CD4-positive, alpha-beta T cell treated with Interleukin-4 for 1 hour (primary cell): ENCODE measurements at places on chromosomes 7 and 10.

DNA sequence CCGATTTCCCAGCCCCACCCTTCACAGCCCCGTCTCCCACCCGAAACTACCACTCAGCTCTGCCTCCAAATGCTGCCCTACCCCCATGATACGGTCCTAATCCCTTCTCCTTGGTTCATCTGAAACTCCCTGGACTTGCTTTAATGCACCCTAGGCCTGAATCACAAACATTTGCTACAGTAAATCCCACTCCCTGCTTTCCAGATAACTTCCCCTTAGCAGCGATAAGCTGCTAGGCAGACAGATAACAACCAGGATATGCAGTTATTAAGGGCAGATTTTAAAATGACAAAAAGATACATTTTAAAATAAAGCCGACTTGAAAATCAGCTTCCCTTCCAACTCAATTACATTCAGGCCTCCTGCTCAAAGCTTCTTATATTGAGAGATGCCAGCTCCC is 514.7 kb downstream of the GRID1 start:
- no peak for DNase-seq

DNA sequence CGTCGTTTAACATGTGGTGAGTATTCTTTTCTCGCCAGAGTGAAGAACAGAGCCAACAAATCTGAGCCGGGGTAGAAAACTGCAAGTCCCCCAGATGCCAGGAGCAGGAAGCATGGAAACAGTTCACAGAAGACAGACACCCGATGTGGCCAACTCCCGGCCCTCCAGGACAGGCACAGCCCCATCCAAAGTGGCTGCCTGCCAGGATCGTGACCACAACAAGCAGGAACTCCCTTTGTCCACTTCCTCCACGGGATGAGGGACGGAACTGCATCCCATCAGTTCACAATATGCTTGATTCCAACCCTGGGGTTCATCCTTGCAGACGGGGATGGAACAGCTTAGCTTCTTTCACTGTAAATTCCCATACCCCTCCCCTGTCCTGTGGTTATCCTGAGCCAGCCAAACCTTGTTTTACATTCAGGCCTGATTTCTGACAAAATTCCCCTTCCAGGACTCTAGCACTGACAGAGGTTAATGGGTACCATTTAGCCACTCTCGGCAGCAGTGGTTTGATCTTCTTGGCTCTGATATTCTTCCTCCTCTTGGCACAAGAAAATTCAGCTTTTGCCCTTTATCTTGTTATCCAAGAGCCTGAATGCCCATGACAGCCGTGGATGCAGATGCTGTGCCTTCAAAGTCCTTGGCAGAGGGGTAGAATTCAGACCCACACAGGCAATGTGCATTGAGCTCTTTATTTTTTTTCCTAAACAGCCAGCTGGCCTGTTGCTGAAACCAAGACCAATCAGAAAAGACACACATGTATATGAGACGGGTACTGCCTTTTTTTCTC is 105.5 kb upstream of the FAM204A start:
- no peak for DNase-seq

GRCh38 chr10:124640538-124641231 is 103.5 kb downstream of the FAM53B start:
- DNase-seq = no peak

- DNase-seq = no peak
These were observed 67.7 kb downstream of the HK1 start for GRCh38 chr10:69345890-69346474.

GRCh38 chr7:155464183-155464582 is 6.3 kb downstream of the EN2 start:
- no peak for DNase-seq

- no peak for DNase-seq
These were observed 151.1 kb upstream of the CACNA2D1 start for GRCh38 chr7:82594665-82595064.

GRCh38 chr7:110569486-110570205 is 521.3 kb upstream of the LRRN3 start:
- DNase-seq = no peak

DNA sequence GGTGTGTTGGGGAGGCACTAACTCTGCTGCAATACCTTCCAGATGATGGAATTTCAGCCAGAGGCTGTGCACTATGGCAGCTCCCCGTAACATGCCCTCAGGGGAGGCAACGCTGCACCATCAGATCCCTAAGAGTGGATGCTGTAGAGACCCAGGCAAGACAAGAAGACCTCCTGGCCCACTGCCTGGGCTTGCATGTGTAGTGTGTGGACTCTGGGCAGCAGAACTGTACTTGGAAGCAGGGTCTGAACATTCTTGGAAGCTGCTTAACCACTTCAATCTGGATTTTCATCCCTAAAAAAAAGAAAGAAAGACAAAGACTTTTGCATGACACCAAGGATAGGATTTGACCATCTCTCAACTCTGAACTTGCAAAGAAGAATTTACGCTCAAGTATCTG is 297.5 kb upstream of the NRP1 start:
- no peak for DNase-seq

DNA sequence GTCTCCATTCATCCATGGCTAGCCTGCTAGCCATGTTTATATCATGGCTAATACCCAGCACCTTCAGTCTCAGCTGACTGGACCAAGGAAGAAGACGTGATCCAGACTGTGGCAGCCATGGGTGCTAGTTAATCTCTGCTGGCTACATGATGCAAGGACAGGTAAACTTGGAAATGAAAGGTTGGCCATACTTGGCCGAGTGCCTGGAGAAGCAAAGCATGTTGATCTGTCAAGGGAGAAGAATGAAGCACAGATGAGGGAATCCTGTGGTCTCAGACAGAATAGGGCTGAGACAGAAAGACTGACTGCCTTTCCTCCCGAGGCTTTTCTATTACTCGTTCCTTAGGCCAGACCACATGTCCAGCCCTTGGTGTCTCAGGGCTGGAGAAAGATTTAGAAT is 41.1 kb downstream of the CPVL start:
- DNase-seq = no peak

DNA sequence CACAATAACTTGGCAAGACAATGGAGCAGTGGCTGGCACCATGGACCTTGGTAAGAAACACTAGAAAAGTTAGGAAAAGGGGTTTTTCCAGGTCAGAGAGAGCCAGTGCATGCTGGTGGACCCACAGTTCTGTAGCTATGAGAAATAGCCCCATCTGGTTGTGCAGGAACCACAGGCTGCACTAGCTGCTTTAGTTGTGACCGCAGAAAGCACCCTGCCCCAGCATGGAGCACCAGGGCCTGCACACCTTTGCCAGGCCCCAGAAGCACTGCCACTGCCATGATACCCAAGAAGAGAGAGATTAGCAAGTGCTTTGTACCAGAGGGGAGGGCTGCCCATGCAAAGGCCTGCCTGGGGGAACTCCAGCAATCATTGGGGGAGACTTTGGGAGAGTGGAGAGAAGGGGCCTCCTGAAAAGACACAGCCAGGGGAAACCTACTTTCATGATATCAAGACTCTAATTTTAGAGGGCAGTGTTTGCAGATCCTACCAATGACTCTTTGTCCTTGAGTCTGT is 256.1 kb upstream of the C7orf33 start:
- no peak for DNase-seq

DNA sequence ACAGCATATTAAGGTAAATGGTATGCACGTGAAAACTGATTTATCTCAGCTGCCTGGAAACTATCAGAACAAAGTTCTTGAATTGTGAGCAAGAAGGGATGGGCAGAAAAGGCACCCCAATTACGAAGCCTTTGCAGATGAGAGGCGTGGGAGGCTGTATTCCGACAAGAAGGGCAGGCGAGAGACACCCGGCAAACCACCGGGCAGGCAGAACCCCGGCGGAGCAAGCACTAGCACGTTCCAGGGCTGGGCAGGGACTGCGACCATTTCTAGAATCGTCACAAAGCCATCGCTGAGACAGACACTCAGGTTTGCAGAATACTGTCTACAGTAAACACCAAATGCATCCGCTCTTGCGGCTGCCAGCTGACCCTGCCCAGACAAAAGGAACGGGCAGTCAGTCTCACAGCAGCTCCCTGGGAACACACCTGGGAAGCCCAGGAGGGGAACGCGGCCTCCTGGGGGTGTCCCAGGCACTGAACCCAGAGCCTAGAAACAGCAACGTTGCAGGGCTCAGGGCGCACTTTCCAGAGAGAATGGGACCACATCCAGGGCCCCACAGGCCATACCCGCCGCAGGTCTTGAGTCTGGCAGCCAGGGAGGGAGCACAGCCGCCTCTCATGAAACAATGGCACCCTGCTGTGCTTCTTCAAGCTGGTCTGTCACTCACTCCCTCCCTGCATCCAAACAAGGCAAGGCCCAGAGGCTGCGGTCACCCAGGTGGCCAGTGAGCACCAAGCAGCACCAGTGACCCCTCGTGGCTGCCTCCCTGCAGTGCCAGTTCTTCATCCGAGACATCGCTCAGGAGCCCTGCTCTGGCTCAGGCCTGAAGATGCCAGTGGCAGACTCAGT is 261.9 kb downstream of the PTPRN2 start:
- no peak for DNase-seq
